HEK293T (cell line): ENCODE measurements at places on chromosomes 5 and 9.

GRCh38 chr5:36558641-36559040 lies 47.8 kb upstream of the SLC1A3 start:
- DNase-seq: no peak

- DNase-seq: no peak
Measured at GRCh38 chr5:18652404-18653215, 1018.4 kb downstream of the TAF11L14 start.

- no peak for DNase-seq
Measured at GRCh38 chr9:37965116-37965515, 61.2 kb upstream of the SLC25A51 start.

GRCh38 chr5:77430726-77431125 lies 61.4 kb downstream of the WDR41 start:
- no peak for DNase-seq
